ENCODE measurements at places on chromosomes 5 and 9. TPM values are rescaled to one million over a fixed set of nuclear protein-coding genes. Genes with fewer than 3 reads are reported as not detected.

FAM221B gene
- total RNA-seq: not detected

DCP2 gene
- total RNA-seq: 24.6 TPM

DNAH5 gene
- total RNA-seq: under 0.01 TPM

MARCOL gene
- not detected for total RNA-seq

ARID3C gene
- not detected for total RNA-seq

PCDHGA11 gene
- 5.3 TPM for total RNA-seq

CER1 gene
- total RNA-seq: not detected

SLC12A2 gene
- total RNA-seq: 11.8 TPM

PAPPA gene
- 6.0 TPM for total RNA-seq

CHSY3 gene
- 51.3 TPM for total RNA-seq

SGCD gene
- 4.0 TPM for total RNA-seq

CAMK4 gene
- under 0.01 TPM for total RNA-seq

PPP3R2 gene
- not detected for total RNA-seq

PTGES gene
- 8.9 TPM for total RNA-seq

C9 gene
- 0.96 TPM for total RNA-seq

CCDC127 gene
- total RNA-seq: 6.1 TPM

DRD1 gene
- 0.11 TPM for total RNA-seq

ERCC6L2 gene
- total RNA-seq: 22.9 TPM

PCDHB4 gene
- total RNA-seq: 5.1 TPM

EIF4EBP3 gene
- 4.0 TPM for total RNA-seq

CCL27 gene
- total RNA-seq: 9.3 TPM

B4GALT1 gene
- total RNA-seq: 100 TPM
